G401 (cell line): ENCODE measurements at places on chromosomes 6 and 20.

GRCh38 chr6:3571836-3572235, 115.0 kb upstream of the SLC22A23 start:
- DNase-seq = no peak

DNA sequence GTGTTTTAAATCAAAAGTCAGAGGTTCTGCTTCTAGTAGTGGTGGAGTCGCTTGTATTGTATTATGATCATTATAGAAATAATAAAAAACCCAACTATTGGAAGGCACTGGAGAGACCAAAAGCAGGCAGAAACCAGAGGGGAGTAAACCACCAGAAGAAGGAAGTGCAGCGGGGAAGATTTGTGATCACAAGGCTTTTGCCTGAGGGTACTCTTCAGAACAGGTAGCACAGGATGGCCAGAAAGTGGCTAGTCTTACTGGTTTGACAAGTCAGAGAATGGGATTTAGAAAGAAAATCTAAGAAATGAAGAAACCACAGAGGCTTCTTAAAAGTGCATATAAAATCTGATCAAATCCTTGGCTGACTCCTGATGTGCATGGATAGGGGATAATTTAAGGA, 24.0 kb downstream of the MAPK13 start:
- DNase-seq = no peak

- no peak for DNase-seq
Measured at GRCh38 chr6:147849401-147850330, 341.2 kb downstream of the SAMD5 start.

DNA sequence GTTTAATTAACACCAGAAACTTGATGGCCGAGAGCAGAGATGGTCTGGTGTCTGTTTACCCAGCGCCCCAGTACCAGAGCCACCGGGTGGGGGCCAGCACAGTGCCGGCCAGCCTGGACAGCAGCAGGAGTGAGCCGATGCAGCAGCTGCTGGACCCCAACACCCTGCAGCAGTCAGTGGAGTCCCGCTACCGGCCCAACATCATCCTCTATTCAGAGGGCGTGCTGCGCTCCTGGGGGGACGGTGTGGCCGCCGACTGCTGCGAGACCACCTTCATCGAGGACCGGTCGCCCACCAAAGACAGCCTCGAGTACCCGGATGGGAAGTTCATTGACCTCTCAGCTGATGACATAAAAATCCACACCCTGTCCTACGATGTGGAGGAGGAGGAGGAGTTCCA, 73.7 kb downstream of the SYNDIG1 start:
- no peak for DNase-seq

GRCh38 chr6:11682561-11682975, 96.0 kb downstream of the ADTRP start:
- DNase-seq = no peak

- no peak for DNase-seq
Measured at GRCh38 chr6:149168968-149169367, 148.5 kb upstream of the TAB2 start.

GRCh38 chr20:46296526-46297250, 11.6 kb downstream of the CDH22 start:
- DNase-seq = peak; percentile 93

- no peak for DNase-seq
Measured at GRCh38 chr6:163199371-163199770, 215.1 kb upstream of the QKI start.
